ENCODE measurements at places on chromosomes 13 and 19.

- DNase-seq, result no peak
Observed at GRCh38 chr13:73399347-73400216, 340.8 kb downstream of the KLF5 start.

GRCh38 chr13:93687261-93687660 is 460.7 kb downstream of the GPC6 start:
- DNase-seq, result no peak

DNA sequence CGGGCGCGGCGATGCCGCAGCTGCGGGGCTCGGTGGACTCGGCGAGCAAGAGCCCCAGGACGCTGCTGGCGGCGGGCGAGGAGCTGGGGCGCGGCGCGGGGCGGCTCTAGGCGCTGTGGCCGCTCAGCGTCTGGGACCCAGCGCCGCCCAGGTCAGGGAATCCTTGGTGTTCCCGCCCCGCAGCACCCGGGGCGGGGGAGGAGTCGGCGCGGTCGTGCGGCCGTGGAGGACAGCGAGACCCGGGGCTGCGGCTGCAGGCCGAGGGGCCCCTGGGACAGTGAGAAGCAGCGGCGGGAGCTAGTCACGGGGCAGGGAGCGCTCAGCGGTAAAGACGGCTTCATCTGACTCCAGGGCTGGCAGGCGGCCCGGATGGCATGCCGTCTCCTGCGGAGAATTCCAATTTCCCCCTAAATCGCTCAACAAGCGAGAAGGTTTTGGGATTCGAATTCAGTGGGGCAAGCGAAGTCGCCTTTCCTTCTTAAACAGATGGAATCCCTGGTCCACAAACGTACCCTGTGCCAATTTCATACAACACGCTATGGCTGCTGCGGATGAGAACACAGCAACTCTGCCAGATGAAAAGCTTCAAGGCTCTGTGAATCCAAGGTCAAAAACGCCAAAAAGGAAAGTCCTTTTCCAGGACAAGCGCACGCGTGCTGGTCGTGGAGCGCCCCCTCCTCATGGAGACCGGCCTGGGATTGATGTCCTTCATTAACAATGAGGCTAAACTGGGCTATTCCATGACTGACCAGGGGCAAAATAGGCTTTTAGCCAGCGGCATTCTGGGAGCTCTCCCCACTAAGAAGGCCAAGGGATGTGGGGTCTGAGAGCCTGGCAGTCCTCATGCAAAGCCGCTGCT is 4.2 kb upstream of the ZSCAN4 start:
- no peak for DNase-seq

DNA sequence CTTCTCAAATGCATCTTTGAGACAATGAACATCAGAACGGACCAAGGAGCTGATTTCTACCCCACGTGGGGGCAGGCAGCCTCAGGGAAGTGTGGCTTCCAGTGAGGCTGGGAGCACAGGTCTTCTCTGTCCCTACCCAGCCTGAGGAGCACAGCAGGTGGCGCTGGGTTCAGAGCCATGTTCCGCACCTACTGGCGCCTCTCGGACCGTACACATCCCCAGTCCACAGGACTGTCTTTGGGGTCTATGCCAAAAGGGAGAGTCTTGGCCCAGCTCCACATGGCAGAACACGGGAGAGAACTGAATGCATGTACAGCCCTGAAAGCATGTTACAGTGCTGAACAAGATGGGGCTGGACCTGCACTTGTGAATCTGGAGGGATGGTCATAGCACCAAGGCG is 22.6 kb downstream of the SUGP1 start:
- no peak for DNase-seq

- no peak for DNase-seq
Observed at GRCh38 chr19:18300930-18301717, 19.7 kb upstream of the JUND start.

GRCh38 chr19:33159893-33160292 is 28.0 kb downstream of the WDR88 start:
- no peak for DNase-seq

Data from CD4-positive, alpha-beta T cell treated with Interleukin-15 for 4 hours (primary cell).